Fibroblast of upper back skin (primary cell): ENCODE measurements at places on chromosomes 13 and 19.

DNA sequence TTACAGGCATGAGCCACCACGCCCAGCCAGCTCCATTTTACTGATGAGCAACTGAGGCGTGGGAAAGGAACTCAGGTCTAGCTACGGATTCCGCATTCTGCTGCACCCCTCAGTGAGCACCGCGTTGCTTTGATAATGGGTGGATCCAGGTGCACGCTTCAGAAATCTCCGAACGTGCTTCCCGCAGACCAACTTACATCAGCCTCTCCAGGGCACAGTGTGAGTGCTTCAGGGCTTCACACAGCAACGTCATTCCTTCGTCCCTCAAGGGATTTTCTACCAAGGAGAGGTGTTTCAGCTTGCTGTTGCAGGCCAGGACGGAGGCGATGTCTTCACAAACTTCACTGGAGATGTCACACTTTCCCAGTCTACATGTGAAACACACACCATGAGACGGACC lies 21.7 kb downstream of the NLRP9 start:
- no peak for DNase-seq

DNA sequence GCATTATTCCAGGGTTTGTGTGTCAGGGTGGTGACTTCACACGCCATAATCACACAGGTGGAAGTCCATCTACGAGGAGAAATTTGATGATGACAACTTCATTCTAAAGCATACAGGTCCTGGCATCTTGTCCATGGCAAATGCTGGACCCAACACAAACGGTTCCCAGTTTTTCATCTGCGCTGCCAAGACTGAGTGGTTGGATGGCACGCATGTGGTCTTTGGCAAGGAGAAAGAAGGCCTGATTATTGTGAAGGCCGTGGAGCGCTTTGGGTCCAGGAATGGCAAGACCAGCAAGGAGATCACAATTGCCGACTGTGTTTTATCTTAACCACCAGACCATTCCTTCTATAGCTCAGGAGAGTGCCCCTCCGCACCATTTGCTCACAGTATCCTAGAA lies 18.2 kb upstream of the SLC25A30 start:
- DNase-seq, result no peak

GRCh38 chr19:29681422-29682235 lies 16.4 kb downstream of the PLEKHF1 start:
- peak; percentile 21 for DNase-seq

DNA sequence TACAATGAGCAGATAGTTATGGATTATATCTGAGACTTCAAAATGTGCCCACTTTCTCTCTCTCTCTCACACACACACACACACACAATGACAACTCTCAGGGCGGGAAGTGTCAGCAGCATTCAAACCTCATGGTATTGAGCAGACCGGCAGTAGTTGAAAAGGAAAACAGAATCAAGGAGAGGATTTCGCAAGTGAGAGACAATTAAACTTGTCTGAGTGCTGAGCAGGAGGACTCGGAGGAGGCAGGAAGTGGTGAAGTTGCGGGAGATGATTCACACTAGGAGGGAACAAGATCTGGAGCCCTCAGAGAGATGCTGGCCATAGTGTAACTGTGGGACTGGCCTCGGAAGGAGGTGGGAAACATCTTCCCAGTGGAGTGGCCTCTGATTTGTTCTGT lies 353.1 kb downstream of the EFNB2 start:
- DNase-seq, result peak; percentile 94

DNA sequence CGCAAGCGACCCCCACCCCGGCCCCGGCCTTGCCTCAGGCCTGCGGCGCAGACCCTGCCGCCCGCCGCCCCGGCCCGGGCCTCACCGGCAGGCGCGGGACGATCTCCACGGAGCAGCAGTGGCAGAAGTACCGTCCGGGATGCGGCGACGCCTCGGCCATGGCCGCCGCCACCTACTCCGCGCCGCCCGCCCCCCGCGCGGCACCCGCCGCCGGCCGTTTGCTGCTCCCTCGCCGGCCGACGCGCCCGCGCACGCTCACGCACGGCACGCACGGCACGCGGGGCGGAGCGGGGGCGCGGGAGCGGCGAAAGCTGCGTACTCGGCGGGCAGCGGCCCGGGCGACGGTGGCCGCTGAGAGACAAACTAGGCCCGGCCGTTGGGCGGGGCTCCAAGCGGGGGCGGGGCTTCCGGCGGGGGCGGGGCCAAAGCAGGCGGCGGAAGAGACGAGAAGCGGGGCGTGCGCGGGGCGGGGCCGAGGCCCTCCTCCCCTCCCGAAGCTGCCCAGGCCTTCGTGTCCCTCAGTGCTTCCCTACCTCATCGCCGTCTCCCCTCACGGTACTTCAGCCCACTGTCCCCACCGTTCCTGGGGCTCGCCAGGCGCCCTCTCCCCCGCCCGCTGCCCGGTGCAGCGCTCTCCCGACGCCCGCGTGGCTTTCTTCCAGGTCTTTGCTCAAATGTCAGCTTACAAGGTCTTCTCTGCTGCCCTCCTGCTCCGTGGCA lies at the start of gene RNF126:
Gene RNF126, minus strand, starts transcription at position 253 of the 720 bp plus-strand sequence. Its CDS starts 93 bp downstream, at position 160.
- peak; percentile 91 for DNase-seq

DNA sequence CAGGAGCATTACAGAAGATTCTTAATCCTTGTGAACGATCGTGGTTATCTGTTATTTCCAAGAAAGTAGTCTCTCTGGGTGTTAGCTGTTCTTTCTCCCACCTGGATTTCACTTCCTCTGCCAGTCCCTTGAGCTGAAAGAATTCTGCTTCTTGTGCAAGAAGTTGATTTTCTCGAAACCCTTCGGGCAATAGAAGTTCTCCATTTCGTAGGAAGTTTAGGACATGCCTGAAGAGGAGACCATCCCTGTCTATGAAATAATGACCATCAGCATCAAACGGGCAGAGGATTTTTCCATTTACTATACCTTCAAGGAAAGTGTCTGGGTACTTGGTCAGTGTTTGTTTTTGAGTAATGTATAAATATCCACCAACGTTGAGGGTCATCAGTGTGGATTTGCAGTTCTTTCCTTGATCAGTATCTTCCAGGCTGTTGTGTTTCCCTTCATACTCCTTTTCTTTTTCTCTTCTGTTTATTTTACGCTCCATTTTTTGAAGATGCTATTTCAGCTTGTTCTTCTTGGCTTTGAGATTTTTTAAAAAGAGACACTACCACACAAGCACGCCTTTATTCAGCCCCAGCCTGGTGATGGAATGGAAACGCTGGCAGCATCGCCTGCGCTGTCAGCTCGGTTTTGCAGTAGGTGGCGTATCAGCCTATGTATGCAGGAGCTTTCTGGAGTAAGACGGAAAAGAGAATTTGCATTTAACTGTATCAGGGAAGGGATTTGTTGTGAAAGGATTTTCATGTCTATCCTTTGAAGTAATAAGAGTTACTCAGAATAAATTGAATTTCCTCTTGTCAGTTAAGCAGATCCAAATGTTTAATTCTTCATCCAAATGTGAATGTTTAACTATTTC lies 6.5 kb downstream of the KCTD4 start:
- peak; percentile 57 for DNase-seq

GRCh38 chr13:92833071-92833470 lies 393.5 kb upstream of the GPC6 start:
- no peak for DNase-seq

DNA sequence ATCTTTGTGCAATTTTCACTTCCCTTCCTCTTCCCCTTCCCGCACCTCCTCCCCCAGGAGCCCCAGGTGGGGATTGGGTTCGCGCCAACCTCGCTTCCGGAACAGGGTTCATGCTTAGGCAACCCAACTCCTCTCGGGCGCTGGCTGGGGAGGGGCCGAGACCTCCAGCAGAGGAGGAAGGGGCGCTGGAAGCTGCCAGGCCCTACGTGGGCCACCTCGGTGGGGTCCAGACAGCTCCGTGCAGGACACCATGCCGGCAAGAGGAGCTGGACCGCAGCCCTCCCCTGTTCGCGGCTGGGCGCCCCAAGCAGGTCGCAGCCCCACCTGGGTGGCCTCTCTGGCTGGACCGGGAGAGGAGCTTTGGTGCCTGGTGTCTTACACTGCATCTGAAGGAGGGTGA lies 91.1 kb downstream of the SPACA7 start:
- no peak for DNase-seq

DNA sequence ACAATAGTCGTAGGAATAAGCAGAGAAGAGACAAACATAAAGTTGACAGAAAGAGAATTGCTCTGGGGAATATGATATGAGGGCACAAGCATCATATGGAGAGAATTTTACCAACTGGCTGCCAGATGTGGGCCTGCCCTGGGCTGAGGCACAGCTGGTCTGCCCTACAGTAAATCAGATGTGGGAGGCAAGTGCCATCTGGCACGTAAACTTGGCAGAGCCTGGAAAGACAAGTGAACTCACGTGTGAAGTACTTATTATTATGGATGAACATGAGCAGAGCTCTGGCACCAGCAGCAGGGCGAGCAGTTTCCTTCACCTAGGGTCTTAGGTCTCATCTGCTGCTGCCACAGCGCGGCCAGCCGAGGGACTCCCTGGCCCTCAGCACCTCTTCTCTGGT lies 20.6 kb downstream of the PCDH8 start:
- no peak for DNase-seq

GRCh38 chr13:26465514-26465913 lies 92.0 kb upstream of the WASF3 start:
- DNase-seq, result no peak
